ENCODE measurements at places on chromosomes 13 and 19. TPM values are rescaled to one million over a fixed set of nuclear protein-coding genes. Genes with fewer than 3 reads are reported as not detected.

DNA sequence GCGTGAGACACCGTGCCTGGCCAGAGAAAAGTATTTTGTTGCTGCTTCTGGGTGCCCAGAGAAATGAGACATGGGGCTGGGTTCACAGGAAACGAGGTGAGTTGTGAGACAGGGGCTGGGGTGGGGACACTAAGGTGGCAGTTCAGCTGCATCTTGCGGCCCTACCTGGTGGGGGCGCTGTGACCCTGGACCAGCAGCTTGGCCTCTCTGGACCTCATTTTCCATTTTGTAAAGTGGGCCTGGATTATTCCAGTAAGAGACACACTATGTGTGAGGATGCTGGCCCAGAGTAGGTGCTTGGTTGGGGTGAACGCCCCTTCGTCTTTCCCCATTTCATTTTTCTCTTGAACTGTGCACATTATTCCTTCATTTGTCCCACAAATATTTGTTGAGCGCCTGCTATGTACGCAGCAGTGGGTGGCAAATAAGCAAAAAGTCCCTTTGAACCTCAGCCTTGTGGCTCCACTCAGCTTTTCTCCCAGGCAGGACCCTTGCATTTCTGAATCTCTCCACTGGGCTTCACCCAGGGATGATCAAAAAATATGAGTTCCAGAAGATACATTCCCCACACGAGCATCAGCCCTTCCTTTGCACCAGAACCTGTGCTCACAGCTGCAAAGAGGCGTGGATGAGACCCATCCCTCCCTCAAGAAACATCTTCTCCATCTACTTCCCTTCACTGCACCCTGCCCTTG, 26.6 kb upstream of the OR10H1 start:
- DNase-seq: peak; percentile 9

CARM1 gene
- 86.8 TPM for total RNA-seq

DNA sequence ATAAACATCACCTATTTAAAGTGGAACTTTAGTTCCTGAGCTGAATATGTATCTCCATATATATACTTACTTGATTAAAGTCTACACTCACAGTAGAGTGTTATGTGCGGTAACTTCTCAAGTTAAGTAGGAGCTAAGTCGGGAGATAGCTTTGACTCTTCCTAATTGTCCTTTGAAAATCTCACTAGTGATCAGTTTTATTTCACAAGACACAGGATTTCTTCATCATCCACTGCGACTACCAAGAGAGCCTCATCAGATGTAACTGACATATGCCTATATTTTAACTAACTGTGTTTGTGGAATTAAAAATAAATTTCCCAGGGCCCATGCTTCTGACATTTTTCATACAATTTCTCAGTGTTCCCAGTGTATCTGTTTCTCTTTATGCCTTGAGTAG, 1664.0 kb downstream of the EFNB2 start:
- DNase-seq: no peak

DNA sequence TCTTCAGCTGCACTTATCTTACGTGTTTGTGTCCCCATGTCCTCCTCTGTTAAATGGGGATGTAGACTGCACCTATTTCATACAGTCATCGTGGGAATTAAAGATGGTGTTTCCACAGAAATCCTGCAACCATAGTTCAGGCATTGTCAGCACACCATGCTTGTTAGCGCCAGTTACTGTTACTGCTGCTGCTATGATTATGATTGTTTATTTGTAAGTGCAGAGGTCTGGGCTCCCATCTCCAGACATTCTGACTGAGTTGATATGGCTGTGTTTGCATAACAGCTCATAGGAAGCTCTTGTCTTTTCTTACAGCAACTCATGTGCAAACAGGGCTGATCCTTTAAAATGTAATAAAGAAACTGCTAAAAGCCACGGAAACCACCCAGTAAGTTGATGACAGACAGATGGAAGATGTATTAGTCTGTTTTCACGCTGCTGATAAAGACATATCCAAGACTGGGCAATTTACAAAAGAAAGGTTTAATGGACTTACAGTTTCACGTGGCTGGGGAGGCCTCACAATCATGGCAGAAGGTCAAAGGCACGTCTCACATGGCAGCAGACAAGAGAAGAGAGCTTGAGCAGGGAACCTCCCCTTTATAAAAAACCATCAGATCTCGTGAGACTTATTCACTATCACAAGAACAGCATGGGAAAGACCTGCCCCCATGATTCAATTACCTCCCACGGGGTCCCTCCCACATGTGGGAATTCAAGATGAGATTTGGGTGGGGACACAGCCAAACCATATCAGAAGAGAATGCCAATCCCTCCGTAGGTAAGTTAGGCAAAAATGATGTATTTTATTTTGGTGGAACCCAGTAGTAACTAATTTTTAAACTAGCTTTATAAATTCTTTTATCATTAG, 1.6 kb downstream of the ZSCAN5A start:
- no peak for DNase-seq

GRCh38 chr13:112346173-112346898, 29.8 kb upstream of the SPACA7 start:
- no peak for DNase-seq
